HTR-8/SVneo (cell line): ENCODE measurements at places on chromosomes 5 and 9.

- no peak for DNase-seq
Observed at GRCh38 chr9:115880221-115880885, 273.2 kb upstream of the PAPPA start.

DNA sequence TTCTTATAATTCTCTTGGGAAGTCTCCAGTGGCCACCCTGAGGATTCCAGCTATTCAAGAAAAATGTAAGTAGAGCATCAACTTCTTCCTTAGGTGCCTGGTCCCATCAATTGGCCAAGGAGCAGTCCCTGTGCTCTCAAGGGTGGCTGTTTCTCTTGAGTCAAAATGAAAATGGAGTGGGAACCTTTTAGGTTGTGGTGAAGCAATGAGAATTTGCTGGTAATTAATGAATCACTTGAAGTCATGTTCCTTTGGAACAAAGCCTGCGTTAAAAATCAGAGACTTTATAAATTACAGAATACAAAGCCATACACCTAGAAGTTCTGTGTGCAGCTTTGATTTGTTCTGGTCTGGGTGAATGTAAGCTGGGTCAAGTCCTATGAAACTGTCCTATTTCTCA is 48.9 kb downstream of the IL31RA start:
- no peak for DNase-seq

DNA sequence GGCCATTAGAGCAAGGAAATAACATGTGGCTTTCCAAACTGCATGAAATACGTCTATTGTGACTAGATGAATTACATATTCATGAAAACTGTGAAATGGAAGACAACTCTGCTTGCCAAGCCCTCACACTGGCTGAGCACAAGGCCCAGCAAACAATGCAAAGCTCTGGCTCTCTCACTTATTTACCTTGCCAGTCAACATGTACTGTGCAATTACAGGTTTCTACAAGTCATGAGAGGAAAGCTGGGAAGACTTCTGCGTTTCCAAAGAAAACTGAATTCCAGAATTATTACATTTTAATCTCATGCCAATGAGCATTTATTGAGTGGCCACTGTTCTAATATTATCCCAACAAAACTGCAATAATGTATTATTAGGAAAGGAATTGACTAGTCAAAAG is 12.1 kb upstream of the C5orf63 start:
- no peak for DNase-seq

- peak; percentile 30 for DNase-seq
Observed at GRCh38 chr9:128276574-128277270, 646 bp downstream of the SWI5 start.

DNA sequence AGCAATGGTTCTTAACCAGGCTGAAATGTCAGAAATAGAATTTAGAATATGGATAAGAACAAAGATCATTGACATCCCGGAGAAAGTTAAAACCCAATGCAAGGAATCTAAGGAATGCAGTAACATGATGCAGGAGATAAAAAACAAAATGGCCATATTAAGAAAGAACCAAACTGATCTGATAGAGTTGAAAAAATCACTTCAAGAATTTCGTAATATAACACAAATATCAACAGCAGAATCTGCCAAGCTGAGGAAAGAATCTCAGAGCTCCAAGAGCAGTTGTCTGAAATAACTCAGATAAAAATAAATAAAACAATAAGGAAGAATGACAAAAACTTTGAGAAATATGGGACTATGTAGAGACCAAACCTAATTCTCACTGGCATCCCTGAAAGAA is 37.8 kb upstream of the TAS2R1 start:
- DNase-seq, result no peak

DNA sequence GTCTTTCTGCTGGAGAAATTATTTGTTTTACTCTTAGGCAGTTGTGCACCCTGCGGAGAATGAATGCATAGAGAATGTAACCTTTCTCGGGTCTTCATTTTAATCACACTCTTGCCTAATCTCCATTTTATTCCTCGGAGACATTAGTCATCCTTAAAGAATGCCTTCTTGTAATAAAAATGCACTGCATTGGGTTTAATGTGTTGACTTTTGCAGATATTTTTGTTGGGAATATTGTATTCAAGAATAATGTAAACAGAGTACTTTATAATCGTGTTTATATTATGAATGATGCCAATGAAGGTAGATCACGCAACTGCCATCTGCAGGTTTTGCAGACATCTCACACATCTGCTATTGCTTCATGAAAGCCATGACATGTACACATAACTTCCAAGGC is 1093.9 kb upstream of the CDH6 start:
- DNase-seq, result peak; percentile 55
